ENCODE measurements at places on chromosomes 4 and X.
A peak's percentile ranks its signal among the peaks of the same experiment; 100 is the strongest.

DNA sequence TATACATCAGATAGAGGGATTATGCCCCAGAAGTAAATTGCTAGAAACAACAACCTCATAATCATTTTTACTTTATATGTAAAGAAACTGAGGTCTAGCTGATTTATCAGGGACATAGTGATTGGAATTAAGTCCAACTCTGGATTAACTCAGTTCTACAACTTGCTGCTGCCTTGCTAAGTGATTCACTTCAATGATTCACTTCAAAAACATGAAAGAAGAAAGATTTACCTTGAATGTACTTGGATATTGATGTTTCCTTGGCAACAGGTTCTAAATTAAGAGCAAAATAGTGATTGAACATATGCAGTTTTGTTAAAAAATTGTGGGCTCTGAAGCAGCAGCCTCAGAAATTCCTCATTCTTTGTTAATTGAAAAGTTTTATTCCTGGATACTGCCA lies 99.8 kb upstream of the H2AZ1 start:
- DNase-seq, result no peak

DNA sequence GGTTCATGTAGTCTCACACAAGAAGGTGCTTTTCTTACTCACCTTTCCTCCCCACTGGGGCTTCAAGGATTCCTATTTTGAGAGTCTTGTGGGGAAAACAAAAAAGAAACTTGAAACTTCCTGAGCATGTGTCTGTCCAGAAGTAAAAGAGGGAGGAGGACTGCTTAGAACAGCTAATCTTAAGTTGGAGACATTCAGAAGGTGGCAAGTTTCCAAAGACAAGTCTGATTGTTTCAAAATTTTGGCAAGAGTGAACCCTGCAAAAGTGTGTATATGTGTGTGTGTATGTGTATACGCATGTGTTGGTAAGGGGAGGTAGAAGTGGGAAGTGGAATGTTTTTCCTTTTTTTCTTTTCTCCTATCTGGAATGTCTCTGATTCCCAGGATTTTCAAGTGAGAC lies 189.0 kb upstream of the FRMPD4 start:
- DNase-seq, result no peak

DNA sequence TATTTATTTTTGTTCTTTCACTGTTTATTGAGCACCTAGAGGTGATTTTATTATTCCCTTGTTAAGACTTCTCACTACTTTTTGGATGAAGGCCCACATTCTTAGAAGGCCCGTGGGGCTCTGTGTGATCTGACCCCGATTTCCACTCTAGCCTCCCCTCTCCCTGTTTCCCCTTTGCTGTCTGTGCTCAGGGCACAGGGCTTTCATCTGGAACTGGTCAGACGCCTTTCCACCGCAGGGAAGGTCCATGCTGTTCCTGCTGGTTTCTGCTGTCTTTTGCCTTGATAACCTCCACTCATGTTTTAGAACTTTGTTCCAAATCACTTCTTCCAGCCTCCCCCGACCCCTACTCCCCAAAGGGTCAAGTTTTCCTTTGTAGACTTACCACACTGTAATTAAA lies 31.3 kb upstream of the ANAPC4 start:
- DNase-seq, result no peak

DNA sequence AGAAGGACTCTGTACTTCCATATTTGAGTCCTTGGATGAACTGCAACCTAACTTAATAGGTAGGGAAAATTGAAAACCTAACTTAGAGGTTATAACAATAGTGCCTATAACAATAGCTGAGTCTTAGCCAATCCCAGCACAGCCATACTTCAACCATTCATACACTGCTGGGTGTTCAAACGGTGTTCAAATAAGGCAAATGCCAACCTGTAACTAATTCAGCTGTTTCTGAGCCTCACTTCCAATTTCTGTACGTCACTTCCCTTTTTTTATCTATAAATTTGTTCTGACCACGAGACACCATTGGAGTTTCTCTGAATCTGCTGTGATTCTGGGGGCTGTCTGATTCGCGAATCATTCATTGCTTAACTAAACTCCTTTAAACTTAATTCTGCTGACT lies 9.6 kb upstream of the GRSF1 start:
- no peak for DNase-seq

GRCh38 chr4:184533908-184534307 lies 59.6 kb upstream of the IRF2 start:
- DNase-seq, result no peak

GRCh38 chr4:89119836-89120235 lies 8.5 kb downstream of the TIGD2 start:
- no peak for DNase-seq

- DNase-seq, result no peak
Observed at GRCh38 chrX:122517786-122518185, 666.3 kb upstream of the GRIA3 start.

- peak; percentile 30 for DNase-seq
Observed at GRCh38 chrX:154411981-154412340, 622 bp downstream of the TAFAZZIN start.

GRCh38 chr4:38856046-38856445 lies 571 bp downstream of the TLR6 start:
- no peak for DNase-seq

DNA sequence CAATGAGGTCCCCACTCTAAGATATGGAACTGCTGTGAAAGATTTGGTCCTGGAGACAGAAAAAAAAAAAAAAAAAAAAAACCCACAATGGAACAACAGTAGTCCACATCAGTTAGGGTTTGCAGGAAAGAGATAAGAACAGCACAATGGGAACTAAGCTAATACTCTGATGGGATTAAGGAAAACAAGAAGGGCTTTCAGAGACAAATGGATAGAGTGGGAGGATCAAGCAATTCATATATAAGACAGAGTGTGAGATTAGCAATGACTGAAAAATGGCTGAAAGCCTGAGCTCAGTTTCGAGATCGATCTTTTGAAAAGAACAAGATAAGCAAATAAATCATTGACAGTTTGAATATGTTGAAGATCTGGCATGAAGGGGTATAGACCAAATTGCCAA lies 188.4 kb upstream of the TRPC5 start:
- DNase-seq, result no peak

GRCh38 chr4:87270825-87271224 lies 50.4 kb upstream of the KLHL8 start:
- no peak for DNase-seq

DNA sequence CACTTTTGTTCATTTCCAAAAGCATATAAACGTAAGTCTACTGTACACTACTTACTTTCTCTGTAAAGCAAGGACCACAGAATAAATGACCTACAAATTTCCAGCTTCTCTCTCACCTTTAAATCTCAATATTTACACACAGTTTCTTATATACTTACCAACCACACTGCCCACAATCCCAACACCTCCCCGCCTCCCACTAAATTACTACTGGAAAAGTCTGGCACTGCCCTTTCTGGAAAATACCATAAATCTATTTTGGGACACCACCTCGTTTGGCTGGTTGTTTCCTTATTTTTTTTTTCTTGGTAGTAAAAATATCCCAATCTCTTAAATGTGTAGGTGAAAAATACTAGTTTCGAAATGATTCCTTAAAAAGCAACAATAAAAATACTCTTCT lies 19.6 kb downstream of the FAT1 start:
- DNase-seq, result no peak

DNA sequence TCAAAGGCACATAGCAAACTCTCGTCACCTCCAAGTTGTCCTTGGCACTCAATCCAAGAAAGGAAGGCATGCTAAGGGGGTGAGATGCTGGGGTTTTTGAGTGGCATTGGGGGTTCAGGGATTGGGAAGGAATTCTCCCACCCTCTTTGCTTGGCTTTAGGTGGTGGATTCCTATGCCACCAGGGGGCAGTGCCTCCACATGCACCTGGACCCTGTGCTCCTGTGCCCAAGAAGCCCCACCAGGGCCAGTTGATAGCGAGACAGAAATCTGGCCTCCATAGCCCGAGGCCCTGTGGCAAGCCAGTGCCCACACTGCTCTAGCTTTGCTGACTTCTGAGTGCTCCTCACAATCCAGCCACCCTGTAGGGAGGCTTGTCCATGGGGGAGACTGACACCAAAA lies 2.0 kb upstream of the FATE1 start:
- DNase-seq, result no peak

- no peak for DNase-seq
Observed at GRCh38 chrX:94908171-94908570, 1234.2 kb downstream of the FAM133A start.
